Heart right ventricle (tissue), 16 donors: ENCODE measurements at places on chromosomes 3 and 15. TPM values are rescaled to one million over a fixed set of nuclear protein-coding genes. Genes with fewer than 3 reads are reported as not detected.
A peak's percentile ranks its signal among the peaks of the same experiment; 100 is the strongest.

DNA sequence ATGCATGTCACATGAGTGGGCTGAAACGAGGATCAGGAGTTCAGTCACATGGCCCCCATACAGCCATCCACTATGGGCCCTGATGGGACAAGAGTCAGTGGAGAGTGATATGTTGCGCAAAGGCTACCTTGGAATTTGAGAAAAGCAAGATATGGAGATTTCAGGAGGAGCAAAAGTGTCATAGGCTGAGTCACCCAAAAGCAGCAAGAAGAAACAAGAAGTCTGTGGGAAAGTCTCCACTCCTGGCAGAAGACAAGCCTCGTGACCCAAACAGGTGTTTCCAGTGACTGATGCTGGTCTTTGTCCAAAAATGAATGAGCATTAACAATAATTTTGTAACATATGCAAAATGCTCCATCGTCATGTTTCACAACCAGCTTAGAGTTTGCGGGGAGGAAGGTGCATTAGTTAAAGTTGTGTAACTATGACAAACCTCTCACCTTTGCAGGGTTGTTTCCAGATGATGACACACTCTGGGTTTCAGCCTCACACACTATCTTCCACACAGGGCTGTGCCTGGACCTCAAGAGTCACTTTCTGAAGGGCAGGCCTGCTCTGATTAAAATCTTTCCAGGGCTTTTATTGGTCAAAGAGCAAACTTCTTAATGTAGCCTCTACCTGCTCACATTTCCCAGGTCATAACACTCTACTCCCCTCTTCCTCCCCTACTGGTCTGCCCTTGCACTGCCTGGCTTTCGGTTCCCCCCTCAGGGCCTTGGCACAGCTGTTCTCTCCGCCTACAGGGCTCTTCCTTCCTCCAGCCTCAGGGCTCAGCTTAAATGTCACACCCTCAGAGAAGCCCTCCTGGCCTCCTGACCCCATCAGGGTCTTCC is 3.9 kb upstream of the DNASE1L3 start:
- DNase-seq = no peak

- no peak for DNase-seq
Observed at GRCh38 chr3:180073561-180073960, 36.8 kb upstream of the PEX5L start.

GNB4 gene
- 6.6 TPM for polyA plus RNA-seq

OXSM gene
- polyA plus RNA-seq = 26.1 TPM

TLR9 gene
- polyA plus RNA-seq = not detected

- DNase-seq = no peak
Observed at GRCh38 chr3:196377321-196377720, 39.1 kb upstream of the TM4SF19 start.

- no peak for DNase-seq
Observed at GRCh38 chr3:99248130-99248529, 346.6 kb upstream of the DCBLD2 start.

- no peak for DNase-seq
Observed at GRCh38 chr3:31407665-31408064, 125.1 kb upstream of the STT3B start.

RARRES1 gene
- polyA plus RNA-seq = 23.3 TPM

COLQ gene
- 5.7 TPM for polyA plus RNA-seq

GRCh38 chr3:165466856-165467255 is 270.7 kb upstream of the SLITRK3 start:
- no peak for DNase-seq

DNA sequence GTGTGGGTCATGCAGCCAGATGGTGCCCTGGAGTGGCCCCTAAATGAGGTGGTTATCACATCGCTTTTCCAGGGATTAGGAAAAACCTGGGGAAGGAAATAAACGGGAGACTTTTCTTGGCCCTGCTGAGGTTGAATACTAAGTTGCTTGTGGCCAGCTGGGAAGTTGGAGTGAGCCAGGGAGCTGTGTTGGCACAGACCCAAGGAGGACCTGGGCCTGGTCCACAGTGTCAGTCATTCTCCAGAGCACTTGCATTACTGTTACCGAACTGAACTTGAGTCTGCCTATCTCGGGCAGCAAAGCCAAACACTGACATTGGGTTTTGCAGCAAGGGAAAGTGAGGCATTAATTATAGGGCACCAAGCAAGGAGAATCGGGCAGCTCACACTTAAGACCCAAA is 339.0 kb downstream of the GABRB3 start:
- peak; percentile 13 for DNase-seq

- no peak for DNase-seq
Observed at GRCh38 chr3:106299300-106300098, 430.7 kb upstream of the CBLB start.

GRCh38 chr15:80727196-80727595 is 32.1 kb downstream of the ABHD17C start:
- DNase-seq = no peak

CISH gene
- 21.1 TPM for polyA plus RNA-seq

- DNase-seq = no peak
Observed at GRCh38 chr3:142876417-142876816, 12.5 kb downstream of the PCOLCE2 start.
